ENCODE measurements at places on chromosomes 4 and X.
A peak's percentile ranks its signal among the peaks of the same experiment; 100 is the strongest.

DNA sequence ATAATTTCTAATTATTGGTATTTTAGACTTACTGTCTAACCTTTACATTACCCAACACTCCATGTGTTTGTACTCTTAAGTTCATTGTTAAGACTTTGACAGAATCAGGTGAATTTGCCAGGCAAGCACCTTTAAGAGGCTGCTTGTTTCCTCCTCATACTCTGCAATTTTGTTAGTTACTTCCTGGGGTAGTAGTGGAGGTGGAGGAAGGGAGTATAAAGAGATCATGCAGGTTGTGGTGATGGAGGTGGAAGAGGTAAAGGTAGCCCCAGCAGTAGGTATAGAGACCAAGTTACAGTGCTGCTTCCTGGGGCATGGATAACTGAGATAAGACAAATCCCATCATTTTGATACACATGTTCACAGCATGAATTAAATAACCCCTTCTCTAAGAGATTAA lies 6.7 kb downstream of the WDR44 start:
- DNase-seq = peak; percentile 24

DNA sequence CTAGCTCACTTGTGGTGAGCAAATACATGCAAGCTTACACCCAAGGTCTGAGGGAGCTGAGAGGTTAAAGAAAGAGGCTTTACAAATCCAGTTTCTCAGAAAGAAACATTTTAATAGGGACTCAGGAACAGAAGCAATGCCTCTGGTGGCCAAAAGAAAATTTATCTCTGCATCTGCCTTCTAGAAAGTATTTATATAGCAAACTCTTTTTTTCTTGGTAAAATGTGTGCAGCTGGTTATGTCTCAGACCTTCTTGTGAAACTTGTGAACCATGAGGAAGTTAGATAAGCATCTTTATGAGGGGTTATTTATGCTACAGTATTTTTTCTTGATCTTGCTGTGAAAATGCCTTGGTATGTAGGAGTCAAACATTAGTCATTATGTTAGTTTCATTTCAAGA lies 48.5 kb upstream of the CYSLTR1 start:
- no peak for DNase-seq

DNA sequence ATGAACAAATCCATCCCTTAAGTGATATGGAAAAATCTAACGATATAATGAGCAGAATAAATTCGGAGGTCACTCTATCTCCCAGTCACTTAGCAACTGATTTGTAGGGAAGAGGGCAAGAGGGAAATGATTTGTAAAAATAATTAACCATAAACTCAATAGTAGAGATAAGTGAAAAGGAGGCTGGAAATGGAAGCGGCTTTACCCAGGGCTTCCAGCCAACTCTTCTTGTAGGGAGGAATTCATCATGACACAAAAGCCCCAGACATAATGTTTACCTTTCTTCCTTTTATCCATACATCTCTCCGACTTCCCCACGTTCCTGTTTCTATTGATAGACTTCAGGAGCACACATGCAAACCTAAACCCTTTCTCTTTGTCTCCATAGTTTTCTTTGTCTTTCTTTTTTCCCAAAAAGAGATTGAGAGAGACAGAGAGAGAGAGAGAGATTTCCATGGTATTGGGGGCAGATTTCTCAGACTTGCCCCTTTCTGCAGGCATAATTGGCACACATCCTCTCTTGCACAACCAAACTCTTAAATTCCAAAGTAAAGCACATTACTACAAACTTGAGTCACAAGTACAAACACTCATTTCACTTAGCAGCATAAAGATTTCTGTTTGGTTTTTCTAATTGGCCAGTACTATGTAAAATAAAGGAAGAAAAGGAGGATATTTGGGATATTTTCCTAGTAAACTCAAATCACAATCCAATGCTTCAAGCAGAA lies 140.9 kb downstream of the MAPK10 start:
- DNase-seq = no peak

- DNase-seq = no peak
Measured at GRCh38 chrX:79559290-79559689, 192.2 kb upstream of the ITM2A start.

GRCh38 chr4:55158957-55159356 lies 33.6 kb upstream of the KDR start:
- no peak for DNase-seq

DNA sequence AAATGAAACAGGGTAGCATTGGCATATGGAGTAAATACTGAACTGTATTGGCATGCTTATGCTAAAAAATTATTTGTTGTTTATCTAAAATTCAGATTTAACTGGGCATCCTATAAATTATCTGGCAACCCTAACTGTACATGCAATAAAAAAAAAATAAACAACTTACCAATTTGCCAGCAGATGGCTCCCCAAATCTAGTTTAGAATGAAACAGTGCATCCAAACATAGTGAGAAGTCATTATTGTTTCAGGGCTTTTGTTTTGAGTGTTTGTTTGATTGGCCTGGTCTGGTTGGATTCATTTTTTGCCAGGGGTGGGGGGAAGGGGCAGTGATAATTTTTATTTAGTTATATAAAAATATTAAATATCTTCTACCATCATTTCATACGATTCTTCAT lies 12.8 kb upstream of the NSUN7 start:
- no peak for DNase-seq

All from mesendoderm (in vitro differentiated cells).